Adrenal gland (tissue), 19 donors: ENCODE measurements at places on chromosomes 11 and 22. TPM values are rescaled to one million over a fixed set of nuclear protein-coding genes. Genes with fewer than 3 reads are reported as not detected.

DNA sequence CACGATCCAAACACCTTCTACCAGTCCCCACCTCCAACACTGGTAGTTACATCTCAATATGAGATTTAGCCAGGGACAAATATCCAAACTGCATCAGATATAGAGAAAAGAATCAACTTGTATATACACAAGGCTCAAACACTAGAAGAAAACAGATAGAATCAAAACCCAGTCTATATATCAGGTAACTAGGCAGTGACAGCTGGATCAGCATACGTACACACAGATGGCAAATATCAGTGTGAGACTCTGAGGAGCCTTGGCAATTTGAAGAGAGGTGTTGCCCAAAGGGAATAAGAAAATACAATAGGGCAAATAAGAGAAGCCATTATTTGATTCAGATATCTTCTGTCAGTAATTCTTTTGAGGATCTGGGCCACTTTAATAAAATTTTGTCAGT lies 951.3 kb upstream of the CHORDC1 start:
- DNase-seq = no peak
- H3K4me3 ChIP-seq = no peak overlapping the region
- H3K36me3 ChIP-seq = no peaks in the 10 kb centered on the region
- no peaks in the 10 kb centered on the region for H3K4me1 ChIP-seq
- H3K27ac ChIP-seq = no peak overlapping the region

- no peak for DNase-seq
- H3K4me3 ChIP-seq = no peak overlapping the region
- no peak overlapping the region for H3K27ac ChIP-seq
- no peaks in the 10 kb centered on the region for H3K27me3 ChIP-seq
Measured at GRCh38 chr11:100434821-100435641, 252.1 kb upstream of the ARHGAP42 start.

GRCh38 chr11:121755906-121756305 lies 303.1 kb upstream of the SORL1-AS1 start:
- H3K36me3 ChIP-seq = no peaks in the 10 kb centered on the region
- H3K4me1 ChIP-seq = no peaks in the 10 kb centered on the region
- H3K4me3 ChIP-seq = no peak overlapping the region
- no peaks in the 10 kb centered on the region for H3K27me3 ChIP-seq
- DNase-seq = no peak

DNA sequence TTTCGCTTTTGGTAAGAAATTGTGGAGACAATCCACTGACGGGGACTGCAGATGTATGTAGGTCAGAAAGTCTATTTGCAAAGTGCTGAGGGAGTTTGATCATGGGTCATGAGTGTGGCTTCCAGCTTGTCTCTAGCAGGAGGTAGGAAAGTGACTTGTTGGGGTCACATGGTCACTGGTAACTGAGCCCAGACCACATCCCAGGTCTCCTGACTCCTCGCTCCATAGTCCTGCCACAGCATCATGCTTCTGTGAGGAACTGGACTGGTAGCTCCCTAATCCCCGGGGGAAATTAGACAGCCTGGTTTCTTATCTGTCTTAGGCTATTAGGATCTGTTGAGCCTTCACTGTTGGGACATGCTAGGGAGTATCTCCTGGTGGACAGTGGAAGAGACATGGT lies 142.1 kb downstream of the MYO18B start:
- H3K4me1 ChIP-seq = no peaks in the 10 kb centered on the region
- H3K4me3 ChIP-seq = no peak overlapping the region
- no peak for DNase-seq

LRRC4C gene
- 10.6 TPM for total RNA-seq

GRCh38 chr11:116104498-116105174 lies 600.4 kb upstream of the CADM1 start:
- H3K27ac ChIP-seq = no peak overlapping the region
- H3K4me3 ChIP-seq = no peak overlapping the region
- no peak for DNase-seq
- H3K27me3 ChIP-seq = no peaks in the 10 kb centered on the region
- no peaks in the 10 kb centered on the region for H3K36me3 ChIP-seq

DNA sequence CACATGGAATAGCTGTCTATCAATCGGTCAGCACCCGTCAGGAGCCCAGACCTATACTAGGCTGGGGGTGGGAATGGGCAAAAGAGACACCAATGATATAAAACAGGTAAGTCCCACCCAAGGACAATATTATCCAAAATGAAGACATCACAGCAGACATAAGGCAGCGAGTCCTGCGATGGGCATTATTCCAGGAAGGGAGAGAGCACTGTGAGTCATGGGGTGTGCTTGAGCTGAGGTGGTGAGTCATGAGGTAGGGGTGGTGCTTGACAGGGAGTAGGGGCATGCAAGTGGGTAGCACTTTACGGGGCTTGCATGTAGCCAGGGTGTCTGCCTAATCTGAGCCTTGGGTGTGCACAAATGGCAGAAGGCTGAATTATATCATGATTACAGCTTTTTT lies 605.0 kb upstream of the CADM1 start:
- no peak overlapping the region for H3K27ac ChIP-seq
- H3K4me1 ChIP-seq = no peaks in the 10 kb centered on the region
- peak; percentile 42 for DNase-seq
- no peaks in the 10 kb centered on the region for H3K27me3 ChIP-seq
- H3K4me3 ChIP-seq = no peak overlapping the region

DNA sequence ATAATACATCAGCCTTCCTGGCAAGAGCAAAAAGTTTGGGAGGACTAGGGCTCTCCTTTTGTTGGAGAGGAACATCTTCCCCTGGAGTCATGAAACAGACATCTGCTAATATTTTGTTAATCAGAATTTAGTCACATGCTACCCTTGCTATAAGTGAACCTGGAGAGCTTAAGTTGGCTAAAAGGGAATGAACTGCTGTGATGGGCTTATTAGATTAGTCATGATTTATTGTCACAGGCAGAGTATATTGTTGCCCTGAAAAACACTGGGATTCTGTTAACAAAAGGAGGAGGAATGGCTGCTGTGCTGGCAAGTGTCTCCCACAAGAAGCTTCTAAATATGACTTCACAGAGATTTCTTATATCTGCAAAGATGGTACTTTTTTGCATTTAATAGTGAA lies 16.0 kb downstream of the TCP11L1 start:
- no peak overlapping the region for H3K4me3 ChIP-seq
- peak; percentile 17 for DNase-seq
- H3K27me3 ChIP-seq = no peaks in the 10 kb centered on the region
- H3K36me3 ChIP-seq = peaks cover 24% of the 10 kb centered on the region
- no peak overlapping the region for H3K27ac ChIP-seq

CDC42EP2 gene
- 1.1 TPM for total RNA-seq

MYOD1 gene
- total RNA-seq = not detected
